Heart right ventricle (tissue), 16 donors: ENCODE measurements at places on chromosomes 3 and 15.

DNA sequence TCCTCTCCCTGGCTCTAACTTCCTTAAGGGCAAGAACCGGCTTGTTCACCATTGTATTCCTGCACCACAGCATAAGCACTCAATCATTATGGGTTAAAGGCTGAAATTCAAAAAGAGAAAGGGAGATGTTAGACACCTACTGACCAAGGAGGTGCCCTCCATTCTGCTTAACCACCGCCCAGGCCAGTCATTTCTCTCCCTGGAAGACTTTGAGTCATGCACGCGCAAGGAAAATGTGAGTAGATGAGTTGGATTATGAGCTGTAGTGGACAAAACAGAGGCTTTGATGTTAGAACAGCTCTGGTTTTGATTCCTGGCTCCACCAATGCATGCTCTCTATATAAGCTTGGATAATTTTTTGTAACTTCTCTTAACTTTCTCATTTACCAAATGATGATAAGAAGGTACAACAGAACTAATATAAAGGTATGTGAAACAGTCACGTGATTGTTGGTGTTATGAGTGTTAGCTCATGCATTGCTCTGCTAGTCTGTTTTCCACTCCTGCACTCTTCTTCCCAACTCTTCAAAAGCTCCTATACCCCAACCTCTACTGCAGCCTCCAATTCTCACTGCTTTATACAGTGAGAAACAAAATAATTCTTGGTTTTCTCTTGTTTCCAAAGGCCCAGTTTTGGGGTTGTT, 148.4 kb upstream of the ATP11B start:
- no peak for DNase-seq

DNA sequence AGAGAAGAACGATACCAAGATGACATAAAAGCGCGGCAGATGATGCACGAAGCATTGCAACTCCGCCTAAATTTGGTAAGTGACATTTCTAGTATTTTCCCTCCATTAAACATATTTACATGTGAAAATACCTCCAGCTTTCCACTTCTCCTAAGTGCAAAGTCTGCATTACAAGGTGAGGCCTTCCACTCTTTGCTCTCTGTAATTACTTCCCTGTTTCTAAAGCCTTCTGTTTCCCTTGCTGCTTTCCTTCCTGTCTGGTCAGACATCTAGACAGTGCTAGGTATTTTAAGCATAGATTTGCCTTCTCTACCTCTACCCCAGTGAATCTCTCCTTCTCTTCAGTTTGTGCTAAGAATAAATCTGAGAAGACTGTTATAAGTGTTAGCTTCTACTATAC, 1.9 kb downstream of the P2RY12 start:
- no peak for DNase-seq

- no peak for DNase-seq
These were observed 8.3 kb downstream of the KIF23 start for GRCh38 chr15:69422336-69422895.

DNA sequence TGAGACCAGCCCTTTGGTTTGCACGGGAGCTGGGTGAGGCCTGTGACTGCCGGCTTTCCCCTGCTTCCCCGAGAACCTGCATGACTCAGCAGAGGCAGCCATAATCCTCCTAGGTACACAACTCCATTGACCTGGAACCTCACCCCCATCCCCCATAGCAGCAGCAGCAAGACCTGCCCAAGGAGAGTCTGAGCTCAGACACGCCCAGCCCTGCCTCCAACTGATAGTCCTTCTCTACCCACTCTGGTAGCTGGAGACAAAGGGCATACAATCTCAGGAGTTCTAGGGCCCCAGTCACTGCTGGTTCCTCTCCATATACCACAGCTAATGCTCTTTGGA, 141.0 kb upstream of the ARHGEF26 start:
- DNase-seq: no peak

DNA sequence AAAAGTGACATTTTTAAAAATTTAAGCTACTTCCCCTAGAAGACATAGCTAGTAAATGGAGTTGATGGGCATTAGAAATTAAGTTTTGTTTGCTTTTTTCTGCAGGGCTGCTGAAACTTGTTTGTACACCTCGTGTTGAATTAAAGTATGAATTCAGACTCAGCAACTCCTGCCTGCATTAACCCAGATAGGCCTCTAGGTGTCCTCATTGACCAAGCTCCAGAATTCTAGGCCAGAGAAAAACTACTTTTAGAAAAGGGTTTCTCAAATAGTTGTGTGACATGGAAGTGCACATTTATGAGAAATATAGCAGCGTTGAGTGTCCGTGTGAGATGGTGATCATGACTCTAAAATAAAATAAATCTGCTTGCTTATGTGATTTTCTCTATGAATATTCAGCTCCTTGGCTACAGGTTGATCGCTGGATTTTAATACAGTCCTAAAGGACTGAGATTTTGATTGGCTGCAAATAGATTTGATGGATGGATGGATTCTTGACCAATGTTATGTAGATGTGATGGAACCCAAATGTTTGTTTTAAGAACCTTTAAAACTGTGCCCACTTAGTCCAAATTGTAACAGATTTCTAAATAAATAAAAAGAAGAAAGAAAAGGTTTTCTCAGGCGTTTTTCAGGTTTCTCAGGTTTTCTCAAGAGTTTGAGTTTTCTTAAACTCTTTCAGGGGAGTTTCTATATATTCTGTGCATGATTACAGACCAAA, 39.4 kb upstream of the LMOD3 start:
- DNase-seq: peak; percentile 25

DNA sequence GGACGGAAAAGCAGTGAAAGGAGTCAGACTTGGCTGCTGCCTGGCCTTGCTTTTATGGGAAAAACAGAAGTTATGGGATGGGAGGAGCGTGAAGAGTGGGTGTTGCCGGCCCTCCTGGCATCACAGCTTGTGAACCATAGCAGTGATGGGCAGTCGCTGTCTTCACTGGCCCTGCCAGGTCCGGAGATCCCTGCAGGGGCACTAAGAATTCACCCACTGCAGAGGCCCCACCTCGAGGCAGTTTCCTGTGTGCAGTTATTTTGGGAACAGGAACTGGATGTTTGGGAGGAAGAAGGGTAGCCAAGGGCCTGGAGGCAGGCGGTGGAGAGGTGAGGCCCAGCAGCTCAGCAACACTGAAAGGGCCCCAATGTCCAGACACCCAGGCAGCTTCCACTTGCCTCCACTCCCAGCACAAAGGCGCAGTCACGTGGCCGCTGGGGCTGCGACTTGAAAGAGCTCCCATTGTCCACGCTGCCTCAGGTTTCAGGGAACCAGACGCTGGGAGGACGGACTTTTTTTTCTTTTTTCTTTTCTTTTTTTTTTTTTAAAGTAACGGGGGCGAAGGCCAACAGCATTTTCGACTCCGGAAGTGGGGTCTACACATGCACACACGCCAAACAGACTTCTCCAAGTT, 255.6 kb downstream of the ZNF621 start:
- peak; percentile 78 for DNase-seq

DNA sequence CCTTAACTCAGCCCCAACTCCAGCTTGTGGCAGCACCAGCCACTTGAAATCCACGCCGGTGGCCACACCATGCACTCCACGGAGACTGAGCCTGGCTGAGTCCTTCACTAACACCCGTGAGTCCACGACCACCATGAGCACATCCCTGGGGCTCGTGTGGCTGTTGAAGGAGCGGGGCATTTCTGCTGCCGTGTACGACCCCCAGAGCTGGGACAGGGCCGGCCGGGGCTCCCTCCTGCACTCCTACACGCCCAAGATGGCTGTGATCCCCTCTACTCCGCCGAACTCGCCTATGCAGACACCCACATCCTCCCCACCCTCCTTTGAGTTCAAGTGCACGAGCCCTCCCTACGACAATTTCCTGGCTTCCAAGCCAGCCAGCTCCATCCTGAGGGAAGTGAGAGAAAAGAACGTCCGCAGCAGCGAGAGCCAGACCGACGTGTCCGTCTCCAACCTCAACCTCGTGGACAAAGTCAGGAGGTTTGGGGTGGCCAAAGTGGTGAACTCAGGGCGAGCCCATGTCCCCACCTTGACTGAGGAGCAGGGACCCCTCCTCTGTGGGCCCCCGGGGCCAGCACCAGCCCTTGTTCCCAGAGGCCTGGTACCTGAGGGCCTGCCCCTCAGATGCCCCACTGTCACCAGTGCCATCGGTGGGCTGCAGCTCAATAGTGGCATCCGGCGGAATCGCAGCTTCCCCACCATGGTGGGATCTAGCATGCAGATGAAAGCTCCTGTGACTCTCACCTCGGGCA, 42.9 kb downstream of the CCK start:
- no peak for DNase-seq

GRCh38 chr15:46293550-46293949, 658.7 kb downstream of the SQOR start:
- DNase-seq: no peak

DNA sequence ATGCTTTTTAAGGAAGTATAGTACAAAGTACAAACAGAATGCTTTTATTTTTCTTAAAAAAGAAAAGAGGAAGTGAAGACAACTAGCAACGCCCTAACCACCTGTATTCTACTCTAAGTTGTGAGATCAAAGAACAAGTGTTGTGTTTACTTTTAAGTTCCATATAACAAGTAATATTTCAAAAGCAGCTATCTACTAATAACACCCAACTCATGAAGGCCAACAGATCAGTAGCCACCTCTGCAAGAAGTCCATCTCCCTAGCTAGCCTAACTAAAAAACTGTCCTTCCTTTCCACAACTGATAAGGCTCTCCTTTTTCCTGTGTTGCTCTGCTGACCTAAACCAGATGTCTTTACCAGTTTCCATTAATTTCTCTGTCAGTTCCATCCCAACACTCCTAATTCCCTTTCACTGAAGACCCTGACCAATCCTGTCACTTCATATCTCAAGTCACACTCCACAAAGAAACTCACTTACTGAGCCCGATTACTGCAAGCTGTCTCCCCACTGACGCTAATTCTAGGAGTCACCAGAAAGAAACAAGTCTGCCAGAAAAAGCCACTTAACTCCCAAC, 26.9 kb downstream of the PHC3 start:
- no peak for DNase-seq

GRCh38 chr3:52109611-52110301, 44.5 kb downstream of the POC1A start:
- DNase-seq: no peak

DNA sequence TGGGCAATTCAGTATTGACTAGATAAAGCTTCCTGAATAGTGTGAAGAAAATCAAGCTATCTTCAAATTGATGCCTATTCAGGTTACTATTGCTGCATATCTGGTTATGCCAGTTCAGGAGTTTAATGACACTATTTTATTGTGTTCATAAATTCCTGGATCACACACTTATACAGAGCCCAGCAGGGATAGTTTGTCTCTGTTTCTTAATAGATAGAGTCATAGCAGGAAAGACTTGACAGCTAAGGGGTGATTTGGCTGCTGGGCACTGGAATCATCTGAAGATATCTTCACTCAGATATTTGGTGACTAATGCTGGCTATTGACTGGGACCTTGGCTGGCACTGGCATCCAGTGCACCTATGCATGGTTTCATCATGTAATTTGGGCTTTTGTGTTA, 187.8 kb downstream of the PYDC2 start:
- no peak for DNase-seq

DNA sequence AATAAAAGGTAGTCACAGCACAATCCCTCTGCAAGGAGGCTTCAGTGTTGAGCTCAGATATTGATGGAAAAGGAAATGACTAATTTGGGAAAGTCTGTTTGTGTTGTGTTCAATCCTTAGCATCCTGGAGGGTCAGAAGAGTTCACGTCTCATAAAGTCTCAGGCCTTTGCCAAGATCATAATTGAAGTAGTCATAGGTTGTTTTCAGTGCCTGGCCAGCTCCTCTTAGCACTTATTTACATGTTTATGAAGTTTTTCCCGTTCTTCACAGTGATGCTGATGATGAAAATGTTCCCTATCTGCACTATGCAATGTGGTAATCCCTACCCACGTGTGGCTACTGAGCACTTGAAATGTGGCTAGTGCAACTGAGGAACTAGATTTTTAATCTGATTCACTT, 61.6 kb upstream of the TGFBR2 start:
- no peak for DNase-seq
